Posterior vena cava (tissue), 2 donors: ENCODE measurements at places on chromosomes 1 and 21.

GRCh38 chr1:209800984-209801834 lies 4.7 kb downstream of the IRF6 start:
- DNase-seq, result no peak

DNA sequence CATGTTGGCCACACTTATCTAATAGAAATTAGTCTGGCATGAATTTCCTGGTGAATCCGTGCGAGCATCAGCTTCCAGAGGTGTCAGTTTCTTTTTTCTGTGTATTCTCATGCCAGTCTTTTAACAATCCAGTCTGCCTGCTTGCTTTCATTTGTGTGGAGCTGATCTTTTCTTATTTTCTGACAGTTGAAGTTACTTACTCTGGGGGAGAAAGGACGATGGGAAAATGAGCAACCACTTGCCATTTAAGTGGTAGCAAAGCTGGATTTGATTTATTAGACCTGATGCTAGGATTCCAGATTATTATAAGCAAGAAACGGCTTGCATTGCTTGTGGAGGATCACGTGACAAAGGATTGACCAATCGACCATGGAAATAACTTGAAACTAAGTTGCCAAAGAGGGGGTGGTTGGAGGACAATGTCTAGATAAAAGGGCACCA lies 24.3 kb upstream of the APP start:
- no peak for DNase-seq

DNA sequence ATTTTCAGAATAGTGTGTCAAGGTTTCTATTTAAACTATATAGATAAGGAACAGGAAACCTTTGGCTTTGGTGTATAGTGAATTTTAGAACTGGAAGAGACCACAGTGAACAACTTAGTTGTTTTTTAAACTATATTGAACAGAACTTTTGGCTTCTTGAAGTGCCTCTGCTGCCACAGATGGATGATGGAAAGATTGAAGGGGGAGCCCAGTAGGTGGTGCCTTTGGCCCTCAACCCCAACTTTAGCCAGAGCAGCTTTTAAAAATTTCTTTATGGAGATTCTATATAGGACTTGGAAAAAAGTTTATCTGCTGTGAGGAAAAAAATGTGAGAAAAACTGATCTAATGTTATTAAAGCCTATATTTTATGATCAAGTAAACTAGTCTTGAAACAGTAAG lies 50.2 kb downstream of the SWT1 start:
- DNase-seq, result no peak

GRCh38 chr1:31760471-31761470 lies 3.4 kb downstream of the ADGRB2 start:
- peak; percentile 90 for DNase-seq

- DNase-seq, result peak; percentile 40
These were observed 45.0 kb downstream of the UBASH3A start for GRCh38 chr21:42448686-42449085.

GRCh38 chr21:33794596-33794995 lies 121.0 kb downstream of the ATP5PO start:
- DNase-seq, result no peak

GRCh38 chr1:23896491-23896890 lies 16.7 kb downstream of the CNR2 start:
- no peak for DNase-seq

DNA sequence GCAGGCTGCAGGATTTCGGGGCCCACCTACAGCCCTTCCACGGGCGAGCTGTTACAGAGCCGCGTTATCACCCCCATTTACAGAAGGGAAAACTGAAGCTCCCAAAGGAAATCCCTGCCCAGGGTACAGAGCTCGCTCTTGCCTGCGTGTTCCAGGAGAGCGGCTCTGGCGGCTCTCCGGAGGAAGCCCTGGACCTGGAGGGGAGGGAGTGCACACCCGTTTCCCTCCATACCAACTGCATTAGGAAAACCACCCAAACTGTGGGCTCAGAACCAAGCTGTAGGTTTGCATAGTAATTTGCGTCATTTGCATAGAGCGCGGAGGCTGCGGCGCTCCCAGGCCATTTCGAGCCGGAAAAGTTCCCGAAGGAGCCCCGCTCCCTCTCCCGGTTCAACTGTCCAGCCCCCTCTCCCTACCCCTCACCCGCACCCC lies 24.7 kb upstream of the ADGRB2 start:
- DNase-seq, result no peak

GRCh38 chr1:156241311-156241811 lies 623 bp upstream of the BGLAP start:
- no peak for DNase-seq

- DNase-seq, result no peak
These were observed 63.6 kb downstream of the DMAP1 start for GRCh38 chr1:44276901-44277300.

DNA sequence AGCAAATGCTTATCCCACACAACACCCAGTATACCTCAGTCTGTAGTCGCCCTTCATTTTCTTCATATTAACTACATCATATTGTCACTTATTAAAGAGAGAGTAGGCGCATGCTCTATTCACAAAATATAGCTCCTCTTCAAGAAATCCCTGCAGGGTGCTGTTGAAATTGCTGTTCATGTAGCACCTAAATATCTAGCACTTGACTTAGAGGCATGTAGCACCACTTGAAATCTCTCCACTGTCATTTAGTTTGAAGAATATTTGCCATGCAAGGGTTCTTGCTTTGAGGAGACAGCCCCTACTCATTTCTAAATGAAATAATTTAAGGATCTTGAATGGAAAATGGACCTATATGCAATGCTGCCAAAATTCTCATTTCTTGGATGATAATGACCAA lies 20.9 kb upstream of the LRRC8B start:
- DNase-seq, result no peak

- no peak for DNase-seq
These were observed 52.3 kb upstream of the FAM89A start for GRCh38 chr1:231092380-231092779.

DNA sequence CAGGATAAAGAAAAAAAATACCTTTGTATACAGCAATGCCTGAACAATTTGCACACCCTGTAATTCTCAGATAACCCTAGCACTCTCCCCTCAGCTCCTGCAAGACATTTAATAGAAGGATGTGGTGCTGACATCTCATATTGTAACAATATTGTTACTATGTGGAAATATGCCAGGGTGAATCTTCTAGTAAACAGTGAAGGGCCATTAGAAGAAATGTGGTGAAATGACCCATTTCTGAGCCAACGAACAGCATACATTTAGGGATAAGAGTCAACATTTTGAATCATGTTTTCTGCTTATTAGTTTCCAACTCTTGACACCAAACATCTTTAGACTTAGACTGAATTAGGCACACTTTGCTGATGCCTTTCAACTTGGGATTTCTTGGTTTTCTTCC lies 188.2 kb downstream of the KAZN start:
- DNase-seq, result no peak

DNA sequence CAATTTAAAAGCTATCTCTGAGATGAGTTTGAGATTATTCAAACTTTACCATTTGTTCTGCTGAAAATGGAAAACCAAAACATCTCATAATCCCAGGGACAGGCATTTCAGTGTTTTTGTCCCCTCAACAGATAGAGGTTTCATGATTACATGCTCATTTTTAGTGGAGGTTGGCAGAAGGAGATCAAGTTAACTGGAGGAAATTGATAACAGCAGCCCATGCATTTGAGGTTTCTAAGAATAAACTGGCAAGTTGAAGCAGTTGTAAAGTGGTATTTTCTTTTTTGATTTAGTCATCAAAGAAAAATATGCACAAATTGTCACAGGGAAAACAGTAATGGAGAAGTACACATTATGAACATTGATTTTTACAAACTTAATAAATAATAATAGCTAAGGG lies 205.8 kb downstream of the PLA2G4A start:
- DNase-seq, result no peak

DNA sequence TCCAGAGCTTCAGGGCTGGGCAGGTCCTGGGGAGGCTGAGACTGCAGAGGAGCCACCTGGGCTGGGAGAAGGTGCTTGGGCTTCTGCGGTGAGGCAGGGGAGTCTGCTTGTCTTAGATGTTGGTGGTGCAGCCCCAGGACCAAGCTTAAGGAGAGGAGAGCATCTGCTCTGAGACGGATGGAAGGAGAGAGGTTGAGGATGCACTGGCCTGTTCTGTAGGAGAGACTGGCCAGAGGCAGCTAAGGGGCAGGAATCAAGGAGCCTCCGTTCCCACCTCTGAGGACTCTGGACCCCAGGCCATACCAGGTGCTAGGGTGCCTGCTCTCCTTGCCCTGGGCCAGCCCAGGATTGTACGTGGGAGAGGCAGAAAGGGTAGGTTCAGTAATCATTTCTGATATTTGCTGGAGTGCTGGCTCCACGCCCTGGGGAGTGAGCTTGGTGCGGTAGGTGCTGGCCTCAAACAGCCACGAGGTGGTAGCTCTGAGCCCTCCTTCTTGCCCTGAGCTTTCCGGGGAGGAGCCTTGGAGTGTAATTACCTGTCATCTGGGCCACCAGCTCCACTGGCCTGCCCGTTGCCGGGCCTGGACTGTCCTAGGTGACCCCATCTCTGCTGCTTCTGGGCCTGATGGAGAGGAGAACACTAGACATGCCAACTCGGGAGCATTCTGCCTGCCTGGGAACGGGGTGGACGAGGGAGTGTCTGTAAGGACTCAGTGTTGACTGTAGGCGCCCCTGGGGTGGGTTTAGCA lies 9.3 kb downstream of the MYBPH start:
- no peak for DNase-seq

GRCh38 chr21:45535341-45536081 lies 6.7 kb downstream of the SLC19A1 start:
- DNase-seq, result peak; percentile 81

DNA sequence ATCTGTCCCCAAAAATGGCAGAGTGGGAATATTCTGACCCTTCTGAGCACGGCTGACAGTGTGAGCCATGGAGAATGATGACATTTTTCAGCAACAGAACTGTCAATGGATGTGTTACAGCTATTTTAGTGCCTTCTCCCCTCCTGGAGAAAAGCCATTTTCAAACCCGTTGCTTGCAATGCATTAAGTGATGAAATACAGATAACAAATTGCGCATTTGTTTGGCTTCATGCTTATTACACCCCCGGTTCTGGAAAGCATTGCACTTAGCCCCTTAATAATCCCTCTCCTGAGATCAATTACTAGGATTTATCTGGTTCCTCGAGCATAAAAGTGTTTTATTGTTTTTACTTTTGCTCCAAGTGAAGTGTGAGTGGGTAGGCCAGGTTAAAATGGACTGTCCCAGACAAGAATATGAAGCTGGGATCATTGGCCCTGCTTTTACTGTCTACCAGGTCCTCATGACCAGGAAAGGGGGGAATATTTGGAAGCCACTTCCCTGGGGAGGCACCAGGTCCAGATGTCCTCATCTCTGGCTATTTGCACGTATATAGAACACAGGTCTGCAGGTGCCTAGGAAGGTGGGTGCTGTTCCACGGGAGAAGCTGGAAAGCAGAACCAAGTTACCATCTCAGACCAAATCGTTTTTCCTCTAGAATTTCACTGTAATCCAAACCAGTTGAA lies 37.5 kb upstream of the HHAT start:
- no peak for DNase-seq

- no peak for DNase-seq
These were observed 10.5 kb upstream of the IGFN1 start for GRCh38 chr1:201180141-201180540.

- DNase-seq, result no peak
These were observed 11.4 kb downstream of the RGS5 start for GRCh38 chr1:163191301-163191700.

DNA sequence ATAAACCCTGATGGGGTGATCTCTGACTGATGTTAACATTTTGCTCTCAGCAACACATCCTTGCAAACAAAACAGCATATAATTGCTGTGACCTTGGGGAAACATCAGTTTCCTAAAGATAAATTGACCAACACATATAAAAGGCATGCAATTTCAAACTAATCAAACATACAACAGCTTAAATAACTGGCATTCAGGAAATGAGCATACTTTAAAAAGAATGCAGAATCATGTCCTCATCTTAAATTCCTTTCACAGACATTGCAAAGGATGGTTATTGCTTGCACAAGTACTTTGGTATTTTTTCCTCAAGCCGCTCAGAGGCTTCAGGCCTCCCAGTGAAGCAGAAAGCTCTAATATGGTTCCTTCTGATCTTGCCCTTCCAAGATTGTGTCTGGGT lies 53.4 kb upstream of the RGS18 start:
- DNase-seq, result no peak

DNA sequence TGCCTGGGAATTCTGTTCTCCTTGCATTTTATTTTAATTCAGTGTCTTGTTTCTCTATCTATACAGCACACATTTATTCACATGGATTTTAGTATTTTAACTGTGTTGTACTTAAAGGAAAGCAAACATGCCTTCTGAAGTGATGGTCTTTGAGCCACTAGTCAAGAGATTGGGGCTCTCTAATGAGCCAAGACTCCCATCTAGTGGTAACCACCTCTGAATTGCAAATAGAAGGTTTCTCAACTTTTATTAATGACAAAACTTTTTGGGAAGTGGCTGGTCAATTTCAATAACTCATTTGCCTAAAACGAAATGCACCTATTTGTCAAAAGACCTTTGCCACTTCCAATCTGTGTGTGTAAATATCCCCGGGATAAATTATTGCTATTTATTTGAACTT lies 199.6 kb downstream of the LTN1 start:
- no peak for DNase-seq

- DNase-seq, result no peak
These were observed 25.9 kb upstream of the RCAN1 start for GRCh38 chr21:34640858-34641257.

GRCh38 chr1:226063224-226063976 lies 884 bp downstream of the H3-3A start:
- DNase-seq, result peak; percentile 83

DNA sequence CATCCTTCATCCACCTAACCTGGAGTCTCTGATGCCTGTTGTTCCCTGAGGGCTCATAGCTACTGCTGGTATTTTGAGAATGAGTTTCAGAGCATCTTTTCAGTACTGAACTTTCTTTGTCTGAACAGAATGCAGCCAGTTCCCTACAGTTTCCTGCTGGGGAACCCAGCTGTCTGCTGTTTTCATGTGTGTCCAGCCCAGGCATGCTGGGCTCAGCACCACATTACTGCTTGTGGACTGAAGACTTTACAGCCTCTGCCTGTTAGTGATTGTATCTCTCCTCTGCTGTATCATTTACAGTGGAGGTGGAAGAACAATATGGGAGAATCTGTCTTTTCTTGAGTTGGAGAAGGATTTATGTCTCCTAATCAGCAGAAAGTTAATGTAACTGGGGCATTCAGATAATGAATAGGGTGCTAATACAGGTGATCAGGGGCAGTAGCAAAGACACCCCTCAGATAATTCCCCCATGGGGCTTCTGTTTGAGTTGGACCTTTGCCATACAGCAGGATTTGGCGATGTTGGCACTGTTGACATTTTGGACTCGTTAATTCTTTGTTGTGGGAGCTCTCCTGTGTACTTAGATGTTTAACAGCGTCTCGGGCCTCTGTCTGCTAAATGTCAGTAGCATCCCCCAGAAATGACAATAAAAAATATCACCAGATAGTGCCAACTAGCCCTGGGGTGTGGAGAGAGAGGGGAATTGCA lies 207.7 kb downstream of the HHAT start:
- no peak for DNase-seq

DNA sequence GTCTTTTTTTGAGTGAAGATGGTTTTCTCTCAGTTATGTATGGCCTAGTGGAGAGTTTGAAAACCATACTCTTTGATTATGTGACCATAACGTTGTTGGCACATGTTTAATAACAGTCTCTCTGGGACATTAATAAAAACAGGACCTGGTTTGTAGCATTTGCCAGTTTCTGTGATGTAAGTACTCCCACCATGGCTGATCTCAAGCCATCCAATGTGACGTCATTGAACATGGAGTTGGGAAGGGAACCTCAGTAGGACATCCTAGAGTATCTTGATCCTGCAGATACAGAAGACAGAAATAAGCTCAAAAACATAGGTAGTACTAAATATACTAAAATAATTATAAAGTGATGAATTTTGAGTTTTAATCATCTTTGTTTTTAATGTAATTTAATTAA lies 107.0 kb downstream of the ACTL8 start:
- no peak for DNase-seq

GRCh38 chr1:1399872-1400575 lies 889 bp upstream of the CCNL2 start:
- DNase-seq, result no peak
